Nephron progenitor cell (in vitro differentiated cells): ENCODE measurements at places on chromosomes 4 and X.

DNA sequence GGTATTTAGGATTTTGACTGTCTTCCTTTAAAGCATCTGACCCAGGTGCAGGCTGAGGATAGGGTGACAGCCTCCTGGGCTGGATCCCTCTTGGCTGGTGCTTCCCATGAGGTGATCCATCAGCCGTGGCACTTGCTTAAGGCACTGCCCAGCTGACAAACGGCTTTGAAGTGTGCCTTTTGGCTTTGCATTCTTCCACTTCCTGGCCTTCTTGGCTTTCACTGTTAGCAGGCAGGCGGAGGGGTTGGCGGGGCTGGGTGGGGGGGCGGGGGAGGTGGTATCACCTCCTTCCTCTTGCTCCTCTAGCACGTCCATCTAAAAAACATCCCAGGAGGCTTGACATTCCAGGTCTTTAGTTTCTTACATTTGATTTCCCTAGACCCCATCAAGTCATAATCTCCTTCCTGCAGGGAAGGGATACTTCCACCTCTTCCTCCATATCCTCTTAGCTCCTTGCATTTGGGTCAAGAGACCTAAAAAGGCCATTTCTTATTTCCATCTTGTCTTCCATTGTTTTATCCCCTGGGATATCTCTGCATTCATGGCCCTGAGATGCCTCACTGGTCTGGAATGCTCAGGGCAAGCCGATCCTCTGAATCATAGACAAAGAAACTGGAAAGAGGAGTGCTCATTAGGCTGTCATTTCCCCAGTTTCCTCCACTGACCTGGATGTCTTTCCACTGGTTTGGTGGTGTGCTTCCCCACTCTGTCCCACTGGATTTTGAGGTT, 11.3 kb upstream of the APLN start:
- peak; percentile 32 for DNase-seq

DNA sequence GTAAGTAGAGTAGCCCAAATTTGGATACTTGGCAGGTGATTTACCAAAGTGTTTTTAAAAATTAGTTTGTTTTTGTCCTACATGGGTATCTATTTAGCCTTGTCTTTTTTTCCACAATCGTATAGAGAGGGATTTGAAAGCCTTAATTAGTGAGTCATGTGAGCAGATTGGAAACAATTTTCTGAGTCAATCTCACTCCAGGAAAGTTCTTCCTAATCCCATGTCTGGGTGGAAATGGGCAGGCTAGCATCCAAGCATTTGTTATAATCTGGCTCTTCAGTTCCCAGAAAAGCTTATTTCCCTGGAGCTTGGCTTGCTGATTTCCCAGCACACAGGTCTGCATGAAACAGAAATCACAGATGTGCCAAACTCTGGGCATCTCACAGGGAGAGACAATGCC, 426.9 kb upstream of the BOD1L1 start:
- no peak for DNase-seq

GRCh38 chrX:9471571-9471985, 6.7 kb downstream of the TBL1X start:
- no peak for DNase-seq

GRCh38 chr4:125091-125771, 930 bp downstream of the ZNF718 start:
- DNase-seq, result peak; percentile 29

DNA sequence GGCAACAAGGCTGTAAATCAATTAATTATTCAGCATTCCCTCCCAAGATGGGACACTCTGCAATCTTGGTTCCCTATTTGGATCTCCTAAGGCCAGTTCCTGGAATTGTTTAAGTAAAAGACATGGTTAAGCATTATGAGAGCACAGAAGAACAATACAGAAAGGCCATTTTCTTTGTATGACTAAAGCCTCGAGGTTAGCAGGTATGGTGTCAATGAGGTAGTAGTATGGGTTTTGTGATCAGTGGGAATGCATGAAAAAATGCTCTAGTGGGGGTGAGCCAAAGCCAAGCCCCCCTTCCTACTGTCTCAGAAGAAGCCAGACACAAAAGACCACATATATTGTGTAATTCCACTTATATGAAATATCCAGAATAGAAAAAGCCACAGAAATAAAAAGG, 61.7 kb upstream of the S100G start:
- no peak for DNase-seq
